Brain (organoid and tissue), 16 donors: ENCODE measurements at places on chromosomes 7 and 10.

GRCh38 chr7:151840088-151840910 is 36.6 kb downstream of the PRKAG2 start:
- DNase-seq: no peak

DNA sequence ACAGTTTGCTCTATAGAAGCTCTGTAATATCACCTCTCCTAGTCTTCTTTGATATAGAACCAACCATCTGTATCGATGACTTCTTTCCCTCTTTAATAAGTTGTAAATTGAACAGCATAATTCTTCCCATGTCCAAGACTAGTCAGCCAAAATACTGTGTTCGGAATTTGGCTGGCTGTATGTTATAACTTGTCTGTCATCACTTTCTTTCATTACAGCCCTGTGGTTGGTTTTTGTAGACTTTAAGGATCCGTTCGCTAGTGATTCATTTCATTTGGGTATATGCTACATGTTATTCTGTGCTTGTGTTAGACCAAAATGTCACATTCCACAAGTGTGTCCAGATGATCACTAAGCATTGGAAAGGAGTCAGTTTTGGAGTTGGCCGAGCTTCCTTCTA is 155.4 kb upstream of the ITGB1 start:
- DNase-seq: no peak

- no peak for DNase-seq
Measured at GRCh38 chr10:113872139-113873030, 17.9 kb downstream of the NHLRC2 start.

DNA sequence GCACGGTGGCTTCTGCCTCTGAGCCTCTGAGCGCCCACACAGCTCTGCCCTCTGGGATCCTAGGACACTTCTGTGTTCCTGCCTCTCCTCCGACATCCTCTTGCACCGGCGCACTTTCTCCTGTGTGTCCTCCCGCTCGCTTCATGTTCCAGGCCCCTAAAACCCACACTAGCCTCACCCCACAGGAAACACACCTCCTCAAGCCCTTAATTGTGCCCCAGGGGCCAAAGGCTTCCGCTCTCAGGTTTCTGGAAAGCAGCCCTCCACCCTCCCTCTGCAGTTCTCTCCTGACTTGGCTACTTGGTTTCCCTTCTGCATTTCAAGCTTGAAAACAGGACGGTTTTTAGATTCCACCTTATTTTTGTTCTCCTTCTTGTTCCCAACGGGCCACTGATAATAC is 7.3 kb downstream of the GFRA1 start:
- no peak for DNase-seq

- DNase-seq: no peak
Measured at GRCh38 chr7:35866186-35866585, 65.3 kb downstream of the SEPTIN7 start.
